ENCODE measurements at places on chromosomes 7 and 10.

DNA sequence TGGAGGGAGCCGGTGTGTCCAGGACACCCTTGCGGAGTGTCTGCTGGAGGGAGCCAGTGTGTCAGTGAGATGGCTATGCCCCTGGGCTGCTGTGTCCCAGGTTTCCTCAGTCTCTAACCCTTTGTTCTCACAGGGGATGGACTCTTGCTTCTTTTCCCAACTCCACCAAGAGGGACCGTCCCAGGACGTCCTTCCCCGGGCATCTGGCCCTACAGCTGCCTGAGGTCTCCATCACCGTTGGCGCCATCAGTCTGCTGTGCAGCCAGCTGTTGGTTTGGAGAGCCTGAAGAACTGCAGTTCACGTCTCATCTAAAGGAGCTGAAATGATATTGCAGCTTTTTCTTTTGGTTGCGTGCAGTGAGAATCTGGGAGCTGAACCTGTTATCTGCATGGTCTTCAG, 136.2 kb downstream of the VIPR2 start:
- no peak for DNase-seq

DNA sequence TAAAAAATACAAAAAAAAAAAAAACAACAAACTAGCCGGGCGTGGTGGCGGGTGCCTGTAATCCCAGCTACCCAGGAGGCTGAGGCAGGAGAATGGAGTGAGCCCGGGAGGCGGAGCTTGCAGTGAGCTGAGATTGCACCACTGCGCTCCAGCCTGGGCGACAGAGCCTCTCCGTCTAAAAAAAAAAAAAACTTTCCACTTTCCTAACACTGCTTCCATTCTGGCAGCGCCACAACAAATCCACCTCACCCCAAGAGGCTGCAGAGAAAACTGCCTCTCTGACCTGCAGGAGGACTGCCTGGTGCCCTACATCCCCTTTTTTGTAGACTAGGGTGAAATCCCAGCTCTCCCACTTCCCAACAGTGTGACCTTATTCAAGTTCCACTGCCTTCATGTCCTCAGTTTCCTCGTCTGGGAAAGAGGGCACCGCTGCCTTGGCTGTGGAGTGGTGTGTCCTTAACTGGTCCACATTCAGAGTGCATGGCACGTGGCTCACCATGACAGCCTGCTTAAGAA, 2.6 kb upstream of the MBL2 start:
- no peak for DNase-seq

DNA sequence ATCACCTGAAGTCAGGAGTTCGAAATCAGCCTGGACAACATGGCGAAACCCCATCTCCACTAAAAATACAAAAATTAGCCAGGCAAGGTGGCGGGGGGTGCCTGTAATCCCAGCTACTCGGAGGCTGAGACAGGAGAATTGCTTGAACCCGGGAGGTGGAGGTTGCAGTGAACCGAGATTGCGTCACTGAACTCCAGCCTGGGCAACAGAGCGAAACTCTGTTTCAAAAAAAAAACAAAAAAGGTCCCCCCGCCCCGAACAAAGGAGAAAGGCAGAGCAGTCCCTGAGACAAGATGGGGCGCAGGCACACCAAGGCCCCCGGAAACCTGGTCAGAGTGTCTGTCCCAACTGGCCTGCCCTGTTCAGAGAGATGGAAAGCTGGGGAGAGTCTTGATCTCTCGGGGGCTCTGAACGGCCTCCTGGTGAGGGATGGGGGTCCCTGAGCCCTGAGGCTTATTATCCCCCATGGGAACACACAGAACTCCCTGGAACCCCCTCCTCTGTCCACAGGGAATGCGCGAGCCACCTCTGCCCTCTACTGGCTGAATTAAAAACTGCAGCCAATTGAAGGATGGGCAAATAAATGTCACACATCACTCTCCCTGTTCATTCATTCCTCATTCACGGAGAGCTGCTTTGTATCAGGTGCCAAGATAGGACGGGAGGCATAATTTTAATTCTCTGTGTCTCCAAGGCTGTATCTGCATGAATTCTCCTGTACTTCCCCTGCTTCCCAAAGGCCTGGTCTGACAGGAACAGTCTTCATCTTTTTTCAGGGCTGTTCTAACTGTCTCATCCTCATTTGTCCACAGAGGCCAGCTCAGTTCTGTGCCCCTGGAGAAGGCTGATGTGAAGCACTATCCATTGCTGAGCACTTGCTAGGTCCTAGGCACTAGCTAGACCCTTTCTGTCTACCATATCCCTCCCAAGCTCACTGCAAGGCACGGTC, 28.9 kb downstream of the MAT1A start:
- DNase-seq = peak; percentile 52

- DNase-seq = no peak
These were observed 6.8 kb upstream of the AMPH start for GRCh38 chr7:38637957-38638356.

DNA sequence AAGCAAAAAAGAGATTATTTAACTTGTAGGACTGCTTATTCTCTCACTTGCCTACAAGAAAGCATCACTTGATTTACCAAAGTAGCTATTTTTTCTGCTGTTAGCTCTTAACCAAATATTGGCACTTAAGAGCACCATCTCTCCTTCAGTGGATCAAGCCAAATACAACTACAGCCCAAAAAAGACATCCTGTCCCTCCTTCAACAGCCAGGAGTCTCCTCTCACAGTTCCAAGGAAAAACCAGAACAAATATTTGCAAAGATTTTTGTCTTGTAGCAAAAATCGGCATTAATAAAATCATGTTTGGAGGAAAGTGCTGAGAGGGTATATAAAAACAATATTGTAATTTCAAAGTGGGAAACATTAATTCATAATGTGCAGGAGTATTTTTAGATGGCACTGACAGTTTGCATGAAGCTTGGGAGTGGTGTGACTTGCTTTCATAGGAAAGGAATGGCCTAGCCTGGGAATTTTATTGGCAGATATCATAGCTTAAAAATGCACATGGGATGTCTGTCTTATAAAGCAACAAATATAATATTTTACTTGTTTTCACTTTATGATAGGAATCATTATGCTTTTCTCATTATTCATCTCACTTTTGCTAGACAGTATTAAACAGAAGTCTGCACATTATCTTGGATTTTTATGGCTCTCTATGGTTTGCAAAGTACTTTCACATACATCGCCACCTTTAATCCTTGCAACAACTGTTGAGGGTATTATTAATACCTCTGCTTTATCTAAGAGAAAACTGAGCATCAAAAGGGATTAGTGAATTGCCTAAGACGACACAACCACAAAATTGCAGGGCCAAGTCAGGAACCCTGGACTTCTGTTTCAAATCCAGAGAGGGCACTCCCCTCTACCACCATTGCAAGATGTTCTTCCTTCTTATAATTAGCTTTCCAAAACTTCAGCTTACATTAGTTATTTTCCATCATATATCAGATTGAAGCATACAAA, 103.5 kb downstream of the AGMO start:
- no peak for DNase-seq

- peak; percentile 67 for DNase-seq
These were observed 132.6 kb upstream of the PODXL start for GRCh38 chr7:131688738-131689661.

DNA sequence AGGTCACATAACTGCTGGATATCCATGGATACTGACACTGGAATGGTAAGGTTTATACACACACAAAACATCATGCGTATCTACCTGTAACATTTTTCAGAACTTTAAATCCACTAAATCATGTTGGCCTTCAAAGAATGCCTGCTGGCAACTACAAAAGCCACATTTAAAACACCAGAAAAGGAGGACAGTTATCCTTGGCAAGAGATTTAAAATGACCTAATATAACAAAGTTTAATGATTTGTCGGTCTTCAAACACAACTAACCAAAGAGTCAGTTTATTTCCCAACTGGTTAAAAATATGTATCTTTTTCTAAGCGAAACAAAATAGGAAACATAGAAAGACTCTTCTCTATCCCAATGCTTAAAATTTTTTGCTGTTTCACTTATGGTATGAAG, 24.0 kb downstream of the WAPL start:
- no peak for DNase-seq

Measured in activated CD4-positive, alpha-beta T cell treated with anti-CD3 and anti-CD28 coated beads, Interleukin-10, Interleukin-2, amounts not matched to agents 100 ng/mL and 50 ng/mL, durations not matched to agents 16 hours and 8 hours (primary cell).